ENCODE measurements at places on chromosomes 2 and 18.

- DNase-seq, result no peak
Observed at GRCh38 chr18:45590036-45590886, 25.0 kb upstream of the SLC14A2 start.

DNA sequence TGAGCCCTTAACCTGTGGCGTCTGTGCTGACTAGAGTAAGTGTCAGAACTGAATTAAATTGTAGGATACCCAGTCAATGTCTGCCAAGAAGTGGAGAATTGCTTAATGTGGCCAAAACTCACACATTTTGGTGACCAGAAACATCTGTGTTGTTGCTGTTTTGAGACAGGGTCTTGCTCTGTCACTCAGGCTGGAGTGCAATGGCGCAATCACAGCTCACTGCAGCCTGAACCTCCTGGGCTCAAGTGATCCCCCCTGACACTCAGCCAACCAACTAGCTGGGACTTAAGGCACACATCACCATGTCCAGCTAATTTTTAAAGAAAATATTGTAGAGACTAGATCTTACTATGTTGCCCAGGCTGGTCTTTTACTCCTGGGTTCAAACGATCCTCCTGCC lies 34.4 kb upstream of the RTN4 start:
- no peak for DNase-seq

- DNase-seq, result no peak
Observed at GRCh38 chr2:105843476-105844374, 99.0 kb downstream of the NCK2 start.

DNA sequence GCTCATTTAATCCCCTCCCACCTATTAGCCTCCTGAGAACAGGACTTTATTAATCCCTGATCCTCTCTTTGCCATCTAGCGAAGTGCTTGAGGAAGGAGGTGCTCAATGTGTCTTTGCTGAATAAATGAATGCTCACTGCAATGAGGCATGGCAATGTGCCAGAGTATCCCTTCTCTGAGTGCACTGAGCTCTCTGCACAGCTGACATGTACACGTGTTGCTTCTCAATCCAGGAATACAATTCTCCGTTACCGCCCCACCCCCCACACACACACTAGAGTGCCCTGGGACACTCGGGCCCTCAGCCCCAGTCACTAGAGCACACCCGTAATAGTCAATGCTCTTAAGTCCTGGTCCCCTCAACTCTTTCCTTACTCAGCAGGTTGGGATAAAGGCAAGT lies 41.4 kb downstream of the FAM178B start:
- DNase-seq, result no peak

GRCh38 chr2:84719434-84719833 lies 161.4 kb downstream of the TRABD2A start:
- no peak for DNase-seq

GRCh38 chr18:10131081-10131459 lies 217.3 kb downstream of the VAPA start:
- DNase-seq, result no peak

GRCh38 chr2:98806236-98806697 lies 75.3 kb upstream of the MGAT4A start:
- DNase-seq, result no peak

DNA sequence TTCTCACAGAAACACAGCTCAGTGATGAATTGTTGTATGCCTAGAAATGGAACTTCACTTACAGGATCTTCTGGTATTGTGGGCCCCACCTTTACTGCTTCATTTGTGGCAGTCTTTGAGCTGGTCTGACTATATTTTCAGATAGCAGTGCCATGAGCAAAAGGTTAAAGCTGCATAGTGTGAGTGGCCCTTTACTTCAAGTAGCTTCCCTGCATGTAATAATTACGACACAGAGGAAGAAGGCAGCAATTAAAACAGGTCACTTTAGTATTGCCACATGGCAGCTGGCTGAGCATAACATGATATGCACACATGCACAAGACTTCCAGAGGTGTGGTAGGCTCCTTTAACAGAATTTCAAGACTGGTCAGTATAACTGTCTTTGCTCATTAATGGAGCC lies 426.3 kb upstream of the ZEB2 start:
- no peak for DNase-seq

DNA sequence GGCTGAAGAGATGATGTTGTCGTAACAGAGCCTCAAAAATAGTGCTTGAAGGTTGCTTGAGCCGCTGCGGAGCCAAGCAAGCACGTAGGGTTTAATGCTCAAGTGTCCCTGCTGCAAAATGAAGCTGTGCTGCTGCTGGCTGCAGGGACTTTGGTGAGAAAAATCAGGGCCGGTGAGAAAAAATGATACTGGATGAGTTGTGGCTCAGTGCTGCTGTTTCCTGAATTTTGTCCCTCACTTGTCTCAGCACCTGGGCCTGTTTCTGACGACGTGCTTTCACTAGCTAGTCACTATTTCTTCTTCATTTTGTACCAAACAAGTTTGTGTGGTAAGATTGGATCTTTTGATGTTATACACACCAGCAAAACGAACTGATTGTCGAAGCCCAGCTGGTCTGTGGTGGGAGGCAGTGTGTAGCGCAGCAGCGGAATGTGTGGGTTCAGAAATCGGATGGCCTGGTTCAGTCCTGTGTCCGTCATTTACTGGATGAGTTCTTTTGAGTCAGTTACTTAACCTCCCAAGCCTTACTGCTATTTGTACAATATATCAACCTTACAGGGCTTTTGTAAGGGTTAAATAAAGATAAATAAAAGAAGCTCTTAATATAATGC lies 172.8 kb upstream of the FOSL2 start:
- no peak for DNase-seq

- no peak for DNase-seq
Observed at GRCh38 chr2:43832457-43832856, 6.2 kb downstream of the ABCG5 start.

DNA sequence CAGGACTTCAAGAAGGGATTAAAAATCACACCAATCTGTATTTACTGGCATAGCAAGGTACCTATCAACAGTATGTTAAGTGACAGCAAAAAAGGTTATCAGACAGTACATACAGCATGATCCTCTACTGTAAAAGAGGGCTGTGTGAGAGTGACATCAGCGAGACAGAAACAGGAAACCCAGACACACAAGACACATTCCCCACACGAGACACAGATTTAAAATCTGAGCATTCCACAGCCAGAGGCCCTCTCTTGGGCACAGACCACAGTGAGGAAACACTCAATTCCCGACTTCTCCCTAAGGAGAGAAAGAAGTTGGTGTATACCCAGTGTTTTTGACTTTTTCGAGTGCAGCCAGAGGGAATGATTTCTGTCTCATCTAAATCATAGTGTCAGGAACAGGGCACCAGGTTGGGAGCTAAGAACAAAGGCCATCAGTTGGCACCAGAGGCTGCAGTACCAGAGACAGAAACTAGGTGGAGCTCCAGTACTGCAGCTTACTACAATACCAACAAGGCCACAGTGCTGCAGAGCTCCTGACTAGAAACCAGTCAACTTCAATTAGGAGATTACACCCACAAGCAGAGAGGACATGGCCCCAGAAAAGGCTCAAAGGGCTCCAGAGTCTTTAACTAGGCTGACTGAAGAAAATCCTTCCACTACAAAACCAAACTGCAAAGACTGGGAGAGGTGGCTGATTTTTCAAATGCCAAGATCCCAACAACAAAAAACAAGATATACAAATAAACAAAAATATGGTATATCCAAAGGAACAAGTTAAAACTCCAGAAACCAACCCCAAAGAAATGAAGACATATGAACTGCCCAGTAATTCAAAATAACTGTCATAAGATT lies 41.0 kb downstream of the UNC50 start:
- peak; percentile 62 for DNase-seq

DNA sequence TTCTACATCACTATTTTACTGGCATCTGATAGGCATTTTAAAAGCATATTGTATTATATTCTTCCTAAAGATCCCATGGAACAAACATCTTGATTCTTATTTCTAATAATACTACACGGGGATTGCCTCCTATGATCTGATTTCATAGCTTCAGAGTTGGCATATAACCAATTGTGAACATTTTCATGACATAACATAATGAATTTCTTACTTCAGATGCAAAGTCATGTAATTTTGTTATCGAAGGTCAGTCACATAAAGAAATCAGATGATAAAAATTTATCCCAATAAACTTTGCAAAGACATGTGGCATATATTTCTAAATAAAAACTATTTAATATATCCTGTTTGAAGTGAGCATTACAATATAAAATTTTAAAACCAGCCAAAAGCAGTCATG lies 93.3 kb downstream of the COL5A2 start:
- no peak for DNase-seq

DNA sequence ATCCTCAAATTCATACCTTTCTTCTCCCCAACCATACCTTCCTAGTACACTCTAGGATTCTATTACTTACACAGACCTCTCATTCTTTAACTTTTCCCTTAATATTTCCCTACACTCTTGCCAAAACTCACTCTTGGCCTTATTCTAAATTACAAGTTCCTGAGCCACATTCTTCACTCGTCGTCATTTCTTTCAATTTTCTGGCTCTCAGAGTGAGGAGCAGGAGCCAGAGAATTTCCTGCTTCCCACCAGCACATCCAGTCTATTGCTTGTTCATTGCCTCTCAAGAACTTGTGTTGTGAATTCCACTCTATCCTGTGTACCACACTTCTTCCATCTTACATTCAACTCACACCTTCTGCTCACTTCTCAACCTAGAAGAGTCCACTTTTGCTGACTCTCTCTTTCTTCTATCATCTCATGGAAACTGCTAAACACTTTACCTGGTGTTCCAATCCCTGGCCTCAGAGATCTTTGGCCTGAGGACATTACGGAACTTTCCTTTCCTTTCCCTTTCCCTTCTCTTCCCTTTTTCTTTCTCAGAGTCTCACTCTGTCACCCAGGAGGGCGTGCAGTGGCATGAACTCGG lies 171.6 kb downstream of the PLCL1 start:
- DNase-seq, result no peak

- DNase-seq, result no peak
Observed at GRCh38 chr2:40540026-40540425, 88.1 kb upstream of the SLC8A1 start.

GRCh38 chr2:201496785-201497184 lies 45.2 kb downstream of the STRADB start:
- no peak for DNase-seq

- DNase-seq, result no peak
Observed at GRCh38 chr2:230913406-230914143, 11.5 kb downstream of the GPR55 start.

GRCh38 chr2:218363736-218364135 lies 7.1 kb downstream of the CATIP start:
- DNase-seq, result no peak

DNA sequence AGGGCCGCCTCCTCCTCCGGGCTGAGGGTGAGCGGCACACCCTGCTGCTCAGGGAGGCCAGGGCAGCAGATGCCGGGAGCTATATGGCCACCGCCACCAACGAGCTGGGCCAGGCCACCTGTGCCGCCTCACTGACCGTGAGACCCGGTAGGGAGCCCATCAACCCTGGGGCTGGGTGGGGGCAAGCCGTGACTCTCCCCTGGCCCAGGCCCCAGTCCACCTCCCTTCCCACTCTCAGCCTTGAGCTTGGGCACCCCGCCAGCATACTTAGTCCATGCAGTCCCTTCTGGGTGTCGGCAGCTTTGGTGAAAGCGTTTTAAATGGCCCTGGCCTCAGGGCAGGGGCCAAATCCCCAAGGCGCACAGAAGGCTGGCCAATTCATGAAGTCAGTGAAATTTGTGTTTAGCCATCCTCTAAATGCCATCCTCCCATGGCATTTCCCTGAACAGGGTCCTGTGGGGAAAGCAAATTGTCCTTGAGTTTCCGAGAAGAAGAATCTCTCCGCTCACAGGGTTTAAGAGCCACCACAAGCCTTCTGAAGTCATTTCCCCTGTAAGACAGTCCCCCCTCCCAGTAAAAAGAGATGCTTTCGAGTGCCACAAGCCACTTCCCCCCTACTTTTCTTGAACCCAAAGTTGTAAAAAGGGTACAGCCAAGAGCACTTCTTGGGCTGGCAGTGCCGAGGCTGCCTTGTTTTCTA lies 17.2 kb downstream of the SPEG start:
- no peak for DNase-seq

DNA sequence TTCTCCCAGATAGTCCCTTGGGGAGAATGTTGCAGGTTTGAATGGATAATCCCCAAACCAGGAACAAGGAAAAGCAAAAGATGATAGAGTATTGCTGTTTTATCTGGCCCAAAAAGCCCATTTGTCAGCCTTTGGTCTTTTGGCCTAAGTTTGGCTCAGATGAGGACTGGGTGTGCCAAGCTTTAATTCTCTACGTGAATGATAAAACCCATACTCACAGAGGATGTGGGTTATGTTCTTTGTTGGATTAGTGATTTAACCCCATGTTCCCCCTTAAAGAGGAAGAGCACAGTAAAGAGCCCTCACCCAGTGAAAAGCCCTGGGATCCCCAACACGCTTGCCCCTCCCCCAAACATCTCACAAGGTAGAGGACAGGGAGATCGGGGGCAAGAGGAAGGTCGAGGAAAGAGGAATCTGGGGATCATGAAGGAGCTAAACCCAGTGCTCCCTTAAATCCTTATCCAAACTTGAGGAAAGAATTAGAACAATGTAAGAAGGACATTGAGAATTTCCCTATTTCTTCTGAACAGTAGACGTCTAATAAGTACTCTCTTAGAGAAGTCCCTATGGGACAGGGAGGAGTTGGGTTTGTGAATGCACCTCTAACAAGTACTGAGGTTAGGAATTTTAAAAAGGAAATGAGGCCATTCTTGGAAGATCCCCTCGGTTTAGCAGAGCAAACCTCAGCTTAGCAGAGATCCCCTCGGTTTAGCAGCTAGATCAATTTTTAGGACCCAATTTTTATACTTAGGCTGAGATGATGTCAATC lies 105.0 kb downstream of the HIBCH start:
- no peak for DNase-seq

DNA sequence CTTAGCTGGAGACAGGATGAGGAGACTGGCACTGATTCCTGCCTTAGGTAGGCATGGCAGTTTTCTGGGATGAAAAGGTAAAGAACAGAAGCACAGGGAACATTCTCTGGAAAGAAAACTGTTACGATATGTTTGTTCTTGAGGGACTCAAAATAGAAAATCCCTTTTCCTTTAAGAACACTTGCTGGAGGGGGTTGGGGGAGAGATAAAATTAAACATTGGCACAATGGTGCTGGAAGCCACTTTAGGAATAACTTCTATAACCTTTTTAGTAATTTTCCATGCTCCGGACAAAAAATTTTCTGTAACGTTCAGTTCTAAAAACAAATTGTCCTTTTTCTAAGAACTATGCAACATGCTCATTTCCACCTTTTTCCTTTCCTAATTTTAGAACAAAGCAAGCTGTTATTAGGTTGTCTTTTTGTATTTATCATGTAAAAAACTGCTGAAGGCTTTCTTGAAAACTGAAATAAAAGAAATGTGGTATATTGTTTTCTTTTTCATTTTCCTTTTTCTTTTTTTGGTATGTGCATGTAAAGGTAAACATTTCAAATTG lies 343.8 kb downstream of the EPHA4 start:
- no peak for DNase-seq

DNA sequence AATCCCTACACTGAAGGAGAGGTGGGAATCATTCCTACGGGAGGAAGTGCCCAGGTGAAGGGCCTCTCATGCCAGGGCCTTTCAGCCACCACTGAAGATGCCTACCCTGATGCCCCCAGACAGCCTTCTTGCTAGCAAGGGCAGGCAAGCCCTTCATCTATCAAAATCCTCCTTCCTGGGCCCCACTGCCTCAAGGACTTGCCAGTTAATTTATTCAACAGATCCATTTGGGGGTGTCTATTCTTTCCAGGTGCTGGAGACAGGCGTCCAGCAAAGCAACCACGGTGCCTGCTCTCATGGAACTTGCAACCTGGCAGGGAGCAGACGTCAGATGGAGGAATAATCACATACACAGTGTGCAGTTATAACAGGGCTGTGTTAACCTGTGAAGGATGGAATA lies 95.5 kb downstream of the GYPC start:
- DNase-seq, result no peak
